Activated naive CD4-positive, alpha-beta T cell (primary cell): ENCODE measurements at places on chromosomes 7 and 10.

DNA sequence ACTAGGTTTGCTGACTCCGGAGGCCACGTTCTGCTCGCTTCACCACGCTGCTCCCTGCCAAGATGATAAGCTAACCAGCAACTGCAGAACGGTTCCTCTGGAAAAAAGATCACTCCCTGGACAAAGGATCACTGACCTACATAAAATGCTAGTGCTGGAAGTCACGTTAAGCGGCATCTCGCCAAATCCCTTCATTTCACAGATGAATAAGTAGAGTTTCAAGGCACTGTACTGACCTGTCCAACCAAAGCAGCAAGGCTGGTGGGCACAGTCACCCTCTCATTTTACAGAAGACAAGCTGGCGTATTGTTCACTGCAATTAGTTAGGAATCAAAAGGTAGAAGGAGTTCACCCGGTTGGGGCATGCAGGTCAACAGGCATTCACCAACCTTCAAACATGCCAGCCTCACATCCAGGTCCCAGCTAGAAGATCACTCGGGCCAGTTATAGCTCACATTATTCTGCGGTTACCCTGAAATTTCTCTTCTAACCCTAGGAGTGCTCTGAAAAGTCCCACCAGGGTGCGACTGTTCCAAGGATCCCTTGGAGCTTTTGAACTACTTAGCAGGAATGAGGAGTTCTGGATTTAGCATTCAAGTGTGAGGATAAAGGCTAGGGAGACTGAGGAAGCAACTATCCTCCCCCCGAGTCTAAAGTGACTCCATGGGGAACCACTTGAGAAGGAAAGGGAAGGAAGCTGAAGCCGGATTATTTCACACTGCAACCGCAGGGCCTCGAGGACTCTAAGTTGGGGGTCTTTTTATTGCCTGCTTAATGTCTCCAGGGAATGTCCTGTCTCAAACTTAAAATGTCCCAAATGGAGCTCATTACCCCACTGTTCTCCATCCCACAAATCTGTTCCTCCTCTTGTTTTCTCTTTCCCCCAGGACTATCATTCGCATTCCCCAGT, 32.8 kb downstream of the HIPK2 start:
- no peak for DNase-seq

DNA sequence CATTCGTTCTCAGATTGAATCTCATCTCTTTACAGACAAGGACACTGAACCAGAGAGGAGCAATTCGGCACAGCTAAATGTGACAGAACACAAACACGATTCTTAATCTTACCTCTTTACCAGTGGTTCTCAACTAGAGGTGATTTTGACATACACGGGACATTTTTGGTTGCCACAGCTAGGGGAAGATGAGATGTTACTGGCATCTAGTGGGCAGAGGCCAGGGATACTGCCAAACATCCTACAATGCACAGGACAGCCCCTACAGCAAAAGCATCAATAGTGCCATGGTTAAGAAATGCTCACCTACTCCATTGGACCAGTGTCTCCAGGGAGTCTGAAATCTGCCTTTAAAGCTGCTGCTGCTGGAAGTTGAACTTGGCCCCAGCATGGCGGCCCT, 27.3 kb downstream of the PDE1C start:
- no peak for DNase-seq

- no peak for DNase-seq
Observed at GRCh38 chr7:5497295-5498103, 73.9 kb upstream of the TNRC18 start.

- DNase-seq: no peak
Observed at GRCh38 chr10:67670401-67670800, 25.6 kb downstream of the CTNNA3 start.
